ENCODE measurements at places on chromosomes 3 and 15.
A peak's percentile ranks its signal among the peaks of the same experiment; 100 is the strongest.

- DNase-seq = no peak
These were observed 158.7 kb downstream of the EPHA3 start for GRCh38 chr3:89266074-89266473.

- peak; percentile 56 for DNase-seq
These were observed 14.1 kb downstream of the SLCO3A1 start for GRCh38 chr15:91867581-91868026.

- DNase-seq = no peak
These were observed 178.8 kb downstream of the POTEB3 start for GRCh38 chr15:21261396-21261964.

GRCh38 chr3:57230006-57230405, 2.5 kb downstream of the APPL1 start:
- no peak for DNase-seq

GRCh38 chr3:87436781-87437543, 160.6 kb upstream of the POU1F1 start:
- no peak for DNase-seq

GRCh38 chr3:46699676-46700523, 1.3 kb upstream of the TMIE start:
- DNase-seq = no peak

GRCh38 chr3:25563601-25564000, 101.1 kb downstream of the TOP2B start:
- no peak for DNase-seq

GRCh38 chr3:189773056-189773455, 141.9 kb downstream of the TP63 start:
- no peak for DNase-seq

DNA sequence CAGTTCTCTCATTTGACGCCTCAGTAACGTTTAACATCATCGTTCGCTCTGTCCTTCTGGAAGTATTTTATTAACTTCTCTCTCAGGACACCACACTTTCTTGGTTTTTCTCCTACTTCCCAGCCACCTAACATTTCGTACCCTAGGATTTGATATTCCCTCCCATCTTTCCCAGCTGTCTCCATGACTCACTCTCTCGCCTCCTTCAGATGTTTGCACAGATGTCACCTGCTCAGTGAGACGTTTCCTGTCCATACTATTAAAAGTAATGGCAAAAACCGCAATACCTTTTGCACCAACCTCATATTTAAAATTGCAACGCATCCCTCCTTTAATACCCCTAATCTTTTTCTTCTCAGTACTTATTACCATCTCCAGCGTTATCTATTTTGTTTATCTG, 62.1 kb upstream of the SPRED1 start:
- DNase-seq = no peak

DNA sequence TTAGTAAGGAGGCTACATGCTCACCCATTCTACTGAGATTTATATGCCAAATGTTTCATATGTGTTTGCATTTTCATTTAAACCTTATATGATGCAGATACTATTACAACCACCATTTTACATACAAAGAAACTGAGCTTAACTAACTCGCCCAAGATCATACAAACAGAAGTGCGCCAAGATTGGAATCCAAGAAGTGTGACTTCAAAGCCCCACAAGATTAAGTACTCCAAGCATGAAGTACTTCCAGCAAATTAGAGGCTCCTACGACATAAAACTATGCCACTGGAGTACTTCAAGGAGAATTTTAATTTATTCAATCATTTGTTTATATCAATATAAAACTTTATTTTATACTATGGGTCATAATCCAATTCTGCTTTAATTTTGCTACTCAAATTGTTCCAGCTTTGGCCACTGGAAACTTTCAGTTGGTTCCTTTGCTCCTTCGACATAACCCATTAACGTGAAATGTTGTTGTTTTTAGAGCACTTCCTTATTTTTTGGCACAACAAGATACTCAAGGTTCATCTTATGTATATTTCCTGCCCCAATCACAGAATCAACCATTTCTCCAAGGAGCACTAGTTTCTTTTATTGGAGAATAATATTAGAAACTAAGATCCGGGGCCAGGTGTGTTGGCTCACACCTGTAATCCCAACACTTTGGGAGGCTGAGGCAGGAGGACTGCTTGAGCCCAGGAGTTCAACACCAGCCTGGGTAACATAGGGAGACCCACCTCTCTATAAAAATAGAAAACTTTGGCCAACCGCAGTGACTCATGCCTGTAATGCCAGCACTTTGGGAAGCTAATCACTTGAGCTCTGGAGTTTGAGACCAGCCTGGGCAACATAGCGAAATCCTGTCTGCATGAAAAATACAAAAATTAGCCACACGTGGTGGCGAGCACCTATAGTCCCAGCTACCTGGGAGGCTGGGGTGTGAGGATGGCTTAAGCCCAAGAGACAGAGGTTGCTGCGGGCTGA, 10.4 kb downstream of the INO80 start:
- DNase-seq = no peak

DNA sequence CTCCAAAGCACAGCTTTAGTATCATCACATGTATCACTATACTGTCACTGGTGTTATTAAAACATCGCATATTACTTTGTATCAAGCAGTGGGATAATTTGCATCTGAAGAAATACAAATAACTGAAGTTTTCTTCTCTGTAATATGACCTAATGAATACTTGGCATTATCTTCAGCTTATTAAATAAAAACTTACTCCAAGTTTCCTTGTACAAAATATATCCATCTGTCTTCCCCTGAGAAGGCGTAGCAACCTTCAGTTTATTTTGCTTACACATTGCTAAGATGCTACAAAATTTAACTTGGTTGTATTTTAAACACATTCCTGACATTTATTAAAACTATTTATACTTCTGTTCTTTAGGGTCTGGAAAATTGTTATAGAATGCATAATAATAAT, 13.7 kb downstream of the FGF7 start:
- DNase-seq = no peak

- no peak for DNase-seq
These were observed 619.3 kb downstream of the SI start for GRCh38 chr3:164458986-164459385.
